ENCODE measurements at places on chromosomes 11 and 22. TPM values are rescaled to one million over a fixed set of nuclear protein-coding genes. Genes with fewer than 3 reads are reported as not detected.

Gene CRYBA4
- not detected for total RNA-seq

- no peak for DNase-seq
Measured at GRCh38 chr11:129894278-129895125, 876 bp downstream of the NFRKB start.

Gene CRACR2B
- 16.2 TPM for total RNA-seq

Gene CTSW
- total RNA-seq: not detected

DNA sequence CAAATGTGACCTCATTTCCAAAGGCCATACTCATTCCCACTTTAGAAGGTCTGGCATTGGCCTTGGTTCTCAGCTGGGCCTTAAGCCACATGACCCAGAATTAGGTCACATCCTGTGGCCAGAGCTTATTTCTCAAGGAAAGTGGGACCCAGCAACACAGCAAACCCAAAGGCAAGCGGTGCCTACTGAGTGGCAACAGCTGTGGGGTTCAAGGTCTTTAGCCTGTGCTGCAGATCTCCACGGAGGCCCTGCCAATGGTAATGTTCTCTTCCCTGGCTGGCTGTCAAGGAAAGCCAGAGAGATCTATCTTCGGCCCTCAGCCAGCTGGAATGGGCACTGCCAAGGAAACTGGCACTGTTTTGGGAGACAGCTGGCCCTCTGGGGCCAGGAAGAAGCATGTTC lies 41.5 kb upstream of the TP53I11 start:
- DNase-seq: no peak

Gene ZFP91
- total RNA-seq: 62.8 TPM

GRCh38 chr11:46253258-46254132 lies 24.0 kb upstream of the CREB3L1 start:
- DNase-seq: no peak

DNA sequence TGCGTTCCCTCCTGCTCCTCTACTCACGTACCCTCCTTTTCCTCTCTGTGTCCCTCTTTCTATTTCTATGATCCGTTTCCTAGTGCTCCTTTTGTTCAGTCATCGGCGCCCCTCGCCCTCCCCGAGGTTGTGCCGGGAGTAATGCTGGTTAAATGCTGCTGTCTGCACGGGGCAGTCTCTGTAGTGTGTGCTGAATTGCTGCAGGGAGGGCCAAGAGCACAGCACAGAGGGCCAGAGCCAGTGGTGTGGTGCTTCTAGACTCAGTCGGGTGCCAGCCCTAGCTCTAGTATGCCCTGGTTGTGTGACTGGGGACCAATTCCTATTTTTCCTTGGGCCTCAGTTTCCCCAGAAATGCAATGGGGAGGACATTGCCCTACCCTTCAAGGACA lies 98.3 kb downstream of the PKNOX2 start:
- DNase-seq: no peak

Gene ZNF214
- total RNA-seq: 0.75 TPM

GRCh38 chr11:68449951-68450350 lies 10.6 kb upstream of the PPP6R3 start:
- no peak for DNase-seq

- DNase-seq: no peak
Measured at GRCh38 chr11:130560781-130561109, 112.3 kb downstream of the ADAMTS15 start.

Gene CD3E
- 0.59 TPM for total RNA-seq

- no peak for DNase-seq
Measured at GRCh38 chr22:41822317-41823057, 10.4 kb upstream of the SREBF2 start.

- DNase-seq: peak; percentile 68
Measured at GRCh38 chr22:50258361-50259292, 2.9 kb downstream of the MAPK12 start.

DNA sequence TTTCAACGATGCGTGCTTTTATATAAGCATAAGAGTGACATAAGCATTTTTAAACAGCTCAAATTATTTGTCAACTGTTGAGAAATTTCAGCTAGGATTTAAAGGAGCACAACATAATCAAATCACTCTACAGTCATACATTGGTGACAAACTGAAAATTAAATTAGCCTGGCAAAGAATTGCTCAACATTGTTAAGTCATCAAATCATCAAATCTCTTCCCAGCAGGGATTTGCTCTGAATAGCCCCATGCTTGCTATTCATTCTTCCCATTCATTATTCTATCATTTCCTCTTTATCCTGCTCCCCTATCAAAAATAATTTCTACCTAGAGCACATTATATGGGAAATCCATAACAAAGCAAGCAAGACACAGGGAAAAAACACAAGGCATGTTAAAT lies 198.7 kb upstream of the LUZP2 start:
- no peak for DNase-seq

Gene FERMT3
- 6.3 TPM for total RNA-seq

Gene FXYD2
- total RNA-seq: 1.8 TPM

DNA sequence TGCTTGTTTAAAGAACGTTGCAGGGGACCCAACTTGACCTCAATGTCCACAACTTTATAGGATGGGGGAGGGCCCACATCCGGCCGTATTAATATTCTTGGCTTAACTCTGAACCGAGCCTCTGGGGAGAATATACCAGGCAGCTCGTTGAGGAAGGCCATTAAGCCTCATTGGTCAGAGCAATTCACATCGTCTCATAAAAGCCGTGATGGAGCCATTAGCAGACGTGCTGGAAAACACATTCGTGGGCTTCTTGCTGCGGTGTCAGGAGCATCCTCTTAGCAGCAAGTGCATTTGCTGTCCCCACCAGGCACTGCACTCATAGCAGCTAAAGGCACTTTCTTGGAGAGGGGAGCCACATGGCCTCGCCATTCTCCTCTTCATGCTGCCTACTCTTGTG lies 14.9 kb downstream of the DSCAML1 start:
- DNase-seq: no peak

Gene FADD
- 10.6 TPM for total RNA-seq

Gene TAF1D
- 33.5 TPM for total RNA-seq

- no peak for DNase-seq
Measured at GRCh38 chr11:73312851-73313327, 4.8 kb downstream of the ARHGEF17 start.

GRCh38 chr22:29031227-29032011 lies 30.2 kb downstream of the C22orf31 start:
- DNase-seq: peak; percentile 22

DNA sequence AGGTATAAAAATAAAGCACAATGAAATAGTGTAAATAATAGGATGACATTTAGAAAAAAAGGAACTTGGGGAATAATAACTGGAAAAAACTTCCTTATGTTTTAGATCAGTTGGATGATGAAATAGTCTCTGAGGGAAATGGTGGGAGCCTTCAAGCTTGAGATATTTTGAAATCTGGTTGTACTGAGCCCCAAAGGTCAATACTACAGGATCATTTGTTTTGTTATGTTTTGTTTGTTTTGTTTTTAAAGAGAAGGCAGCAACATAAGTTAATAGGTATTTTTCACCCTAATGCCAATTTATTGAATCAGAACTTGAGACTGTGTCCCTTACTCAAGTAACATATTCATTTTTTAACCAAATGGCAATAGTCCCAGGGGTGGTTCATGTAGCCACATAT lies 393.1 kb downstream of the ETS1 start:
- no peak for DNase-seq

Gene NXPE2
- total RNA-seq: 0.42 TPM

Gene GLYATL1
- total RNA-seq: not detected

Gene PRDM11
- total RNA-seq: 10.8 TPM

GRCh38 chr11:93757301-93757700 lies 15.8 kb downstream of the C11orf54 start:
- no peak for DNase-seq

GRCh38 chr11:10327254-10327653 lies 22.4 kb downstream of the ADM start:
- DNase-seq: no peak

- DNase-seq: no peak
Measured at GRCh38 chr22:47605441-47605840, 843.0 kb downstream of the TBC1D22A start.

All from heart right ventricle (tissue), 16 donors.